RKO (cell line): ENCODE measurements at places on chromosomes 7 and 10.

- no peak for DNase-seq
Observed at GRCh38 chr10:35268791-35269257, 67.5 kb upstream of the CCNY start.

GRCh38 chr7:28493477-28493876 lies 81.2 kb downstream of the CREB5 start:
- no peak for DNase-seq

DNA sequence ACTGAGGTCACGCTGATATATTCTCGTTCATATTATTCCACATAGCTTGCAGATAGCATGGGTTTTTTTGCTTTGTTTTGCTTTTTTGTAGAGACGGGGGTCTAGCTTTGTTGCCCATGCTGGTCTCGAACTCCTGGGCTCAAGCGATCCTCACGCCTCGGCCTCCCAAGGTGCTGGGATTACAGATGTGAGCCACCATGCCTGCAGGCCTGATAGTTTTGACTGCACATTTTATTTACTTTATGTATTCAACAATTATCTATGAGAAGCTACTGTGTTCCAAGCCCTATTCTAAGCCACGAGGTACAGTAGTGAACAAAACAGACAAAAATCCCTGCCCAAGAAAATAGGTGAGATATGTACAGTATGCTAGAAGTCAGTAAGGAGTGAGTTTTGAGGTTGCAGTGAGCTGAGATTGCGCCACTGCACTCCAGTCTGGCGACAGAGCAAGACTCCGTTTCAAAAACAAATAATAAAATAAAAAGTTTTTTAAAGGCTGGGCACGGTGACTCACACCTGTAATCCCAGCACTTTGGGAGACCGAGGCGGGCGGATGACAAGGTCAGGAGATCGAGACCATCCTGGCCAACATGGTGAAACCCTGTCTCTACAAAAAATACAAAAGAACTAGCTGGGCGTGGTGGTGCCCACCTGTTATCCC lies 1.3 kb upstream of the YWHAG start:
- DNase-seq: no peak

DNA sequence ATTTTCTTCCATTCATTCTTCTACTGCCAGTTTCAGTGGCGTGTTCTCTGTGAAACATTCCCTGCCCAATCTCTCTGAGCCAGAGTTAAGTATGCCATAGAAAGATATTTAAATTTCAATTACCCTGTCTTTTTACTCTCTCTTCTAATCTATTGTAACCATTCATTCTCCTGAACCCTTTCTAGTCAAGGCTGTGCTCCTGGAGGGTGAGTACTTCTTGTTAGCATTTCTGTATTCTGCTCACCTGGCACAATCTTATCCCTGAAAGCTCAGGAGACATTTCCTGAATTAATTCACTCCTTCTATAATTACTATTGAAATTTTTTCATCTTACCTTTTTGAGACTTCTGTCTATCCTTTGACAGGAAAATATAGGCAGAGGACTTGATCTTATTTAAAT lies 271.7 kb downstream of the HGF start:
- DNase-seq: no peak

DNA sequence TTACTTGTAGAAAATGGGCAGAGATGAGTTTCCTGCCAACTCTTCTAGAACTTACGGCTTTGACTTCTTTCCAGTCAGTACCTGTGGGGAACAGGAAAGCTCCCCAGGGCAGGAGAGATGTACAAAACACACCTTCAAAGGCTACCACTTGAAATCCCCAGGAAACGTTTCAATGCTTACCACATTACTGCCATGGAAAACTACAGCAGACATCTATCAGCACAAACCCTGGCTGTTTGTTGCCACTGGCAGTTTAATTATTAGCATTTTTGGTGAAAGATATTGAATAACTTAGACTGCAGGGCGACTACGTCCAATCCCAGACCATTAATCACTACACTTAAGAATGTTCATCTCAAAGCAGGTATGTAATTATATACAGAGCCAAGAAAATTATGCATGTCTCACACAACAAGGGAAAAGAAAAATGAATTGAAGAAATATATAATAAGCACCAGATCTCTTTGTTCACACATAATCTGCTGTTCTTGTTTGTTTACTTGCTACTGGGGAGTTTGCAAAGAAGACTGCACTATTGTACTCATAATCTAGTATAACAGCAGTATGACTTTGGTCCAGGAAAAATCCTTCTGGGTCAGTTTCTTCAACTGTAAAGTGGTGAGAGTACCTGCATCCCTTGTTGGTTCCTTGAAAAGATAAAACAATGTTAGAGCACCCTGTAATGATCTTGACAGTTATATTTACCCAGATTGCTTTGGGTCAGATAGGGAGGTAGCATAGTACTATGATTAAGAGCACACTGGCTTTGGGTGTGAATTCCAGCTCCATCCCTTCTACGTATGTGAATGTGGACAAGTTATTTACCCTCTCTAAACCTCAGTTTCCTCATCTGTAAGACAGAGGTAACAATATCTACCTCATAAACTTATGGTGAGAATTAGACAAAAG lies 138.3 kb downstream of the DOCK4 start:
- no peak for DNase-seq

DNA sequence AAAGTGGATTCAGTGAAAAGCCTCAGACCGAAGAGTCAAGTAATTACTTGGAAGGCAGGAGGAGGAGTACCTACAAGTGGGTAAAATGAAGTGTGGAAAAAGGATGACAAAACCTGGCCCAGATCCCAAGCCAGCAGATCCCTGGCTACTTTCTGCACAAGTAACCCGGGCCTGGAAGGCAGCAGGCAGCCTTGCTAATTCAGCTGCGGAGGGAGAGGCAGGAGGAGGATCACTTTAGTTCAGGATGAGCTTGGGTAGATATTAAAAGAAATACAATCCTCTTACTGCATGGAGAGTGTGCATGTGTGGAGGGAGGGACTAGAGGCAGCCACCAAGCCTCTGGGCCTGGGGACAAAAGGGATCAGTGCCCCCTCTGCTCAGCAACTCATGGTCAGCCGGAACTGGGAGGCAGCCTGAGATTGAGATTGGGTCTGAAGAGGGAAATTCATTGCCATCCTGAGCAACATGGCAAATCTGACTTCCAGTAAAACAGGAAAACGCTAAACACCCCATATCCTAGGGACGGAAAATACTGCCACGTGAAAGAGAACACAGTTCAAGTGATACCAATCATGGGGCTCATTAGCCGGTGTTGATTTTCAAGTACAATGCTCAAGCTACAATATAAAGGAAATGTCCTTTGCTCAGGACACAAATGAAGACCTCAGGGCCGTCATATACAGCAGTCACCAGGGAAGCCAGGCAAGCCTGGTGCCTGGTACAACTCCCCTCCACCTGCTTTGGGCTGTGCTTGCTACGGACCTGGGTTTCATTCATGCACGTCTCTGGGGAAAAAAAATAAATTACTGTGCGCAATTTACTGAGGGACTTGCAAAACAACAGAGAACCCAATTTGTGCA lies 1.3 kb downstream of the AMPH start:
- no peak for DNase-seq

GRCh38 chr7:130996833-130997231 lies 262.8 kb upstream of the KLF14 start:
- no peak for DNase-seq

- no peak for DNase-seq
Observed at GRCh38 chr7:19102884-19103283, 14.6 kb downstream of the TWIST1 start.

DNA sequence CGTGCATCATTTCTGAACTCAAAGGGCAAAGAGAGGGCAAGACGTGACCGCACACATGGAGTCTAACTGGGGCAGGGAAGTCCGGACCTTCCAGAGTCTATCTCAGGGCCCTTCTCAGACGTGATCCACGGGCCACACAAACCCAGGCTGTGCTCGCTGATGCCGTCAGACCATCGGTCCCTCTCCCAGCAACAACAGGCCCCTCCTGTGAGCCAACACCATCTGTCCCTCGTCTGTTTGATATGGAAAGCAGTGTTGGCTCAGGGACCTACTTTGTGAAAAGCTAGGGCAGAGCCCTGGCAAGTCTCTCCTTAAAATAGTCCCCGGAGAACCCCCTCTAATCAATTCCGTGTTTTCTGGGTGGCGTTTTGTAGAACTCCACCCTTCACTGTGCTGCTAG lies 208.8 kb downstream of the TCERG1L start:
- no peak for DNase-seq

DNA sequence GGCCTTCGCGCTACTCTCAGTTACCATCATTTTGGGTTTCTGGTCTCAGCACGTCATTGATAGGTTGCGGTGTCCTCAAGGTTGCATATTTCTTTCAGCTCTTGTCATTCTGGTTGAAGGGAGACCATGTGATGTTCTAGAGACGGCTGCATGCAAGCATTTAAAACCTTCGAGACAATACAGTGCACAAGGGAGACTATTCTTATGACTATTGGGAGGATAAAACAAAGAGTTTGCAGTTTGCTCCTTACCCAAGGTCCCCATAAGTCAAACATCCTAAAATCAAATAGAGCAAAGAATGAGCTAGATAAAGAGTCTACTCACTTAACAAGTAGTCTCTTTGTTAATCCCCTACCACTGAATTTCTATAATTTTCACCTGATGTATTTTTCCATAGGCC lies 39.1 kb downstream of the NPVF start:
- DNase-seq: no peak
